ENCODE measurements at places on chromosomes 16 and 17.
A peak's percentile ranks its signal among the peaks of the same experiment; 100 is the strongest.

GRCh38 chr17:82613283-82614094 is 34.8 kb downstream of the WDR45B start:
- DNase-seq = no peak

GRCh38 chr16:58027161-58027915 is 1.8 kb downstream of the MMP15 start:
- DNase-seq = no peak

DNA sequence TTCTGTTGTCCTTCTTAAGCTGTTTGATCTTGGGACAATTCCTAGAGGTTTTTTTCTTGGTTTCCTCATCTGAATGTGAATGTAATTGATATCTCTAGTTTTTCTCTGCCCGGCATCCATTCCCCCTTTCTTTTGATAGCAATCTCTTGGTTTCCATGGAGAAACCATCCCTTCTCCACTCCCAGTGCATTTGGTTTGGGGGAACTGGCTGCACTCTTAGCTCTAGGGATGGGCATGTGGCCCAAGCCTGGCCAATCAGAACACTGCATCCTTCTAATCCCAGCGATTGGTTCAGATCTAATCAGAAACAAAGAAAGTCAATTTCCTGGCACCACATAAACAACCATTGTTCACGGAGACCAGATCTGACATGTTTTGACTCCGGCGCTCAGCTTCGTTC is 45.1 kb downstream of the IRX3 start:
- DNase-seq = no peak

- DNase-seq = no peak
These were observed 5.9 kb downstream of the BAHCC1 start for GRCh38 chr17:81400996-81401722.

DNA sequence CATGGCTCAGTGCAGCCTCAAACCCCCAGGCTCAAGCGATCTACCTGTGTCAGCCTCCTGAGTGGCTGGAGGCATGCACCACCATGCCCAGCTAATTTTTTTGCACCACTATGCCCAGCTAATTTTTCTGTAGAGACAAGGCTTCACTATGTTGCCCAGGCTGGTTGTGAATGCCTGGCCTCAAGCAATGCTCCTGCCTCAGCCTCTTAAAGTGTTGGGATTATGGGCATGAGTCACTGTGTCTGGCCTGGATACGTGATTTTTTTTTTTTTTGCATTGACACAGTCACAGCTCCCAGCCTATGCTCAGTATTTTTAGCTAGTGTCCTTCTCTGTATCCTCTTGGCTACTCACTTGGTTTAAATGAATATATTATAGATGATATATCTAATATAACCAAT is 377.0 kb upstream of the TNRC6C start:
- no peak for DNase-seq

- no peak for DNase-seq
These were observed 240.5 kb downstream of the SEC14L1 start for GRCh38 chr17:77381185-77381700.

- DNase-seq = no peak
These were observed 540.3 kb downstream of the XYLT1 start for GRCh38 chr16:16930309-16931000.

- peak; percentile 80 for DNase-seq
These were observed 13.6 kb downstream of the CEP20 start for GRCh38 chr16:15874745-15875314.

DNA sequence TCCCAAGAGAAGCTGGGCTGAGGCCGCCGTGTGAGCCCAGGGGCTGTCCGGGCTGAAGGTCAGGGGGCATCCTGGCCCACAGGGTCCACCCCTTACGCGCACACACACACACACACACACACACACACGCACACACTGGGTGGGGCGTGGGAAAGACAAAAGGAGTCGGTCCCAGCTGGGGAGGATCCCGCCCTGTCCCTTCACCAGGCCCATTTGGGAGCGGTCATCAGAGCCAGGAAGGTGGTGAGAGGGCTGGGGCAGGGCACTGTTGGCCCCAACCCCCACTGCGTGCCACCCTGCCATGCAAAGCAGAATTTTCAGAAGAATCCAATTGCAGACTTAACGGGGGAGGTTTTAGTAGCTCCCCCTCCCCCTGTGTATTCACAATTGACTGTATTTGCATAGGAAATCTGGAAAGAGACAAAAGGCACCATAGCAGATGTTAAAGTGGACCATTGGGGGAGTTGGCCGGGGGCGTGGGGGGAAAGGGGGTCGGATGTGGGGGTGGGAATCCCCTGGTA is 11.3 kb upstream of the CD300A start:
- no peak for DNase-seq

DNA sequence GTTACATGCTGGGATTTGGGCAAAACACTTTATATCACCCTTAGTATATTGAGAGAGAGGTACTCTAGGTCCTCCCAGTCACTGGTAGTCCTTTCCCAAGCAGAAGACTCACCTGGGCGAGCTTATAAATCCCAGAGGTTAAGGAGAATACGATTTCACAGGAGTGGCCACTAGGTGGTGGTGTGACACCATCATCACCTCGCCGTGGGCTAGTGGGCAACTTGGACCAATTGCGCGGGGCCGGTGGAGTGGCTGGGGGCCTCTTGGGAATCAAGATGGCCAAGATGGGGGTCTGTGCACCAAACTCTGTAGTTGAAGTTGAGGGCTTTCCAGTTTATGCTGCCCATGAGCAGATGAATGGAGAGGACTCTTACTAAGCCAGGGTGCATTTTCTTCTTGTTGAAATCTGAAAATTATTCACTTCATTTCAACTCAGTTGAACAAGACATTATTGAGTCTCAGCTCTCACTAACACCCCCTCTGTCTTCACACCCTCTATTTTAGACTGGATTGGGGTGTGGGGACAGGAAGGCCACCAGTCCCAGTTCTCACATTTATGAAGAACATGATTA is 38.2 kb upstream of the PIRT start:
- peak; percentile 49 for DNase-seq

- no peak for DNase-seq
These were observed 22.0 kb upstream of the NSMCE1 start for GRCh38 chr16:27290562-27290961.

- no peak for DNase-seq
These were observed 208.9 kb upstream of the CHMP6 start for GRCh38 chr17:80782536-80783427.

DNA sequence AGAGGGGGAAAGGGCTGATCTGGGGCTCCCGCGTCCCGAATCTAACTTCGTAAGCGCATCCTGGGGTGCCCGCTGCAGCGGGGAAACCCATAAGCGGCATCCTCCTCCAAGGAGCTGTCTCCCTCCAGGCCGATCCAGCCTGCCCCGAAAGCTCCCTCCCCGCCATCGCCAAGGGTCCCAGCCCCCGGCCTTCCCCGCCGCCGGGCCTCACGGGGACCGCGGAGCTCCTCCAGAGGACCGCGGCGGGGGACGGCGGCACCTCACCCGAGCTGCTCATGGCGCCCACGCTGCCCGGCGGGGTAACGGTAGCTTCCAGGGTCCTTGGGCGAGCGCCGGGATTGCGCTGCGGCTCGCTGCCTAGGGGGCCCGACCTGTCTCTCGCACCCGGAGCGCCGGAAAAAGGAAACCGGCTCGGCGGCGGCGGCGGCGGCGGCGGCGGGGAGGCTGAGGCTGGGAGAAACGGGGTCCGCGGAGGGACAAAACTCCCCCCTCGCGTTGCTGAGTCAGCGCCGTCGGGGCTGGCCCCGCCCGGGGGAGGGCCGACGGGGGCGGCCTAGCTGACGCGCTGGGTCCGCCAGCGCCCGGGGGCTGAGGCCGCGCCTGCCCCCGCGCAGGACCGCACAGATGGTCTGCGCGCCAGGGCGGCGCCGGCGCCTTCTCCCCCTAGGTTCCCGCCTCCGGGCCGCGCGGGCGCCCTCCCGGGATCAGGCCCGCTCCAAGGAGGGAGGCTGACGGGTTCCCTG is at the start of gene BLMH:
TSS of gene BLMH (minus strand) at position 402 of the 743 bp plus-strand sequence. CDS start at position 277, 125 bp downstream.
- DNase-seq = peak; percentile 54

DNA sequence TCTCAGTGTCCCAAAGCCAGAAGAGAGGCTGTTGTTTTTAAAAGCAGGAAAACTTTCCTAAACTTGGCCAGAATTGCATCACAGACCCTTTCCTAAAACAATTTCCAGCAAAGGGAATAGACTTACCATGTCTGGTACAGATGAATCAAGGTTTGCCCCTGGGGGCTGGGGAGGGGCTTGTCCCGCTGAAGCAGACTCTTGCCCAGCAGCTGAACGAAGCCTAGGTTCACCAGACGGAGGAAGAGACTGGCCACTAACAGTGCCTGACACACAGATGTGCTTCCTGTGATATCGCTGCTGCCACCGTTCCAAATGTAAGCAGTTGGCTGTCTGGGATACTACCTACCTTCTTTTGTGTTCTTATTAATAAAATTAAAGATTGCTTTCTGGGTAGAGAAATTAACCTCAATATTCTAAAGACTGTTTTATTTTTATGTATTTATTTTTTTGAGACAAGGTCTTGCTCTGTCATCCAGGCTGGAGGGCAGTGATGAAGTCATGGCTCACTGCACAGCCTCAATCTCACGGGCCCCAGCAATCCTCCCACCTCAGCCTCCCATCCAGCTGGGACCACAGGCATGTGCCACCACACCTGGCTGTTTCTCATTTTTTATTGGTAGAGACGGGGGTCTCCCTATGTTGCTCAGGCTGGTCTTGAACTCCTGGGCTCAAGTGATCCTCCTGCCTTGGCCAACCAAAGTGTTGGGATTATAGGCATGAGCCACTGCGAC is 13.5 kb downstream of the PRCD start:
- DNase-seq = no peak

- no peak for DNase-seq
These were observed 16.7 kb upstream of the SLFN11 start for GRCh38 chr17:35390156-35390555.

DNA sequence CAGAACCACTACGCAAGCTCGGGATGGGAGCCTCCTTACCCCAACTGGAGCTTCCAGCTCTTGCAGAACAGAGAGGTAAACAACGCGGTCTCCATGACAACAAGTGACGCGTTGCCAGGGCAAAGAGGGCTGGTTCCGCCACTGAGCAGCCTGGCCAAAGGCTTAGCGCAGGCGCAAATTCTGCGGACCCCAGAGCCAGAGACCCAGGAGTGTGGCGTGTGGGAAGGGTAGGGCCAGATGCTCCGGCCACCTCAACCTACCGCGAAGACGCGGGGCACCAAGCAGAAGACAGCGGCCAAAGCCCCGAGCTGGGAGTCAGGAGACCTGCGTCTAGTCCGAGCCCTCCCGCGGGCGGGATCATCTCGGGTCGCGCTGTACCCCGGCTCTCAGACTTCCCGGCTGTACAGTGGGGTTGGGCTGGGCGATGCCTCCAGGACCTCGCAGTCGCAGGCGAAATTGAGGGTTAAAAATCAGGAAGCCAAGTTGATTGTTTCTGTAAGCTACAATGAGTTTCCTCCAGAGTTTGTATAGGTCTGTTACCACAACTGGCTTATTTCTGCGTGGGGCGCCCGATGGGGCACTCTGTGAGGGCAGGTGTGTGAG is at the start of gene TEKT1:
TSS of gene TEKT1 (minus strand) at position 69 of the 603 bp plus-strand sequence. CDS start 1,353 bp downstream, outside the sequence.
- peak; percentile 80 for DNase-seq

DNA sequence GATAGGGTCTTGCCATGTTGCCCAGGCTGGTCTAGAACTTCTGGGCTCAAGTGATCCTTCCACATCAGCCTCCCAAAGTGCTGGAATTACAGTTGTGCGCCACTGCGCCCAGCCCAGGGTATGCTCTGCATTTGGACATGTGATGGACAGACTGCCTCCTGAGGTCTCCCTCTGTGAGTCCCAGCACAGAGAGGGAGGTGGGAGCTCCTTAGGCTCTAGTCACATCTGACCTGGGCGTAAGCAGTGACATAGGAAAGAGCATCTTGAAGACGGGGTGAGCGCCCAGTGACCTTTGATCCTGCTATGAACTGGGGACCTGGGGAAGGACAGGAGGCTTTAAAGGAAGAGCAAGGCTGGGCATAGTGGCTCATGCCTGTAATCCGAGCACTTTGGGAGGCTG is 2.2 kb upstream of the GFAP start:
- DNase-seq = no peak

DNA sequence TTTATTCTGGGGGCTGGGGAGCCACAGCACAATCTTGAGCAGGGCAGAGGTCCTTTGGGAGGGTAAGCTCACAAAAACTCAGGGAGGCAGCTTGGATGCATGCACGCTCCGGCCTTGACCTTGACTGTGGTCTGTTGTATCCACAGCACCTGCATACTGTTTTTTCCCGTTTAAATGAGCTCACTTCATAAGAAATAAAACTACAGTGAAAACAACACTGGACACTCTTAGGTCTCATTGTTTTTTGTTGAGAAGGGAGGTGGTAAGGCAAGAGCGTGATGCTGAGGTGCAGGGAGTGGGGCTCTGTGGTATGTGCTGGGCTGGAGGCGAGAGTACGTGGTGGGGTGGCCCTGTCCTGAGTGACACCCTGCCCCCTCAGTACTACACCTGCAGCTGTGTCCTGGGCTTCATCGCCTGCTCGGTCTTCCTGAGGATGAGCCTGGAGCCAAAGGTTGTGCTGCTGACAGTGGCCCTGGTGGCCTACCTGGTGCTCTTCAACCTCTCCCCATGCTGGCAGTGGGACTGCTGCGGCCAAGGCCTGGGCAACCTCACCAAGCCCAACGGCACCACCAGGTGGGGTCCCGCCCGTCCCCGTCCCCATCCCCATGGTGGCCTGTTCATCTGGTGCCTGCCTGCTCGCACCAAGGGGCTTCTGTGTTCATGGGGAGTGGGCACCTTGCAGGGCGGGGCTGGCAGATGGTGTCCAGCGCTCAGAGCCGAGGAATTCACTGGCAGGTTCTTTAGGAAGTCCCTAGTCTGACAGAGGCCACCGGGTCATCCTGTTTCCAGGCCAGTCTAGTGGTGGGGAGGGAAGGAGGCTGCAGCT is 44.2 kb downstream of the ADCY7 start:
- DNase-seq = peak; percentile 7

DNA sequence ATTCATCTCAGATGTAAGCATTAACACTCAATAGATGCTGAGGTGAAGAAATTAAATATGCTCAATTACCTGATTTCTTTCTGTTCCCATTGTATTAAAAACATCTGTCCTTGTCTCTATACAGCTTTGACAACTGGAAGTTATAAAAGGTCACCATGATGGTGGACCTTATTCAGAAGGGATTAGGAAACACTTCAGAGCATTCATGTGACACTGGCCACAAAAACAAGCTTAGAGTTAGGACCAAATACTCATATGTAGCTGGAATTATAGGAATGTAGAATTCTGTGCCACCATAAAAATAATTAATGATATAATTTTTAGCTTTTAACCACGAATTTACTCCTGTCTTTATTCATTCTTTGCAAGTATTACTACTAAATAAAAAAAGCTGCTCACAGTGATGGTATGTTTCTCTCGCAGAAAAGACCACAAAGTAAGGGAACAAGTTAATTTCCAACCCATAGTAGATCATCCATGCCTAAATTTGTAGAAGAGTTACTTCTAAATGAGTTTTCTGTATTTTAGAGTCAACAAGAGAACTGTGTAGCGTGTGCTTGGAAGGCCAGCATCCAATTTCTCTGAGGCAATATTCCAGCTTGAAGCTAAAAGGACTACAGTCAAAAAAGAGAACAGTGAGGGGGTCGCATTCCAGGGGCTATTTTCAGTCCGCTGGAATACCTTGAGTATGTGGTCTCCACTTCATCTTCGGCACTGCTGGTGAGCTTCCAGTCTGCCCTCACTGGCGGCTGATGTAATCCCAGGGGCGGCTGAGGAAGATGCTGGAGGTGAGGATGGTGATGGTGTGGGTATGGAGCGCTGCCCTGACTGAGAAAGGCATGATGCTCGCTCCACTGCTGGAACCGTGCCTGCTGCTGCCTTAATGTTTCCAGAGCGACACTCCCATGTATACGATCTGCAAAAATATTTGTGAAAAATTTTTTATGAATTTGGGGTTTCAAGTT is 63.7 kb downstream of the CACNG1 start:
- DNase-seq = no peak

Data from dermis microvascular lymphatic vessel endothelial cell (primary cell).